ENCODE measurements at places on chromosomes 5 and 9. TPM values are rescaled to one million over a fixed set of nuclear protein-coding genes. Genes with fewer than 3 reads are reported as not detected.

Gene BARX1
- total RNA-seq, result 0.29 TPM

Gene DNAI1
- total RNA-seq, result 2.7 TPM

Gene KCNT1
- total RNA-seq, result 0.43 TPM

Gene CDHR2
- total RNA-seq, result 0.85 TPM

Gene SLC22A4
- 0.39 TPM for total RNA-seq

Gene C5orf52
- total RNA-seq, result not detected

Gene WDR38
- total RNA-seq, result not detected

Gene ISOC1
- total RNA-seq, result 20.2 TPM

Gene LMAN2
- total RNA-seq, result 48.3 TPM

Gene NEUROG1
- 1.7 TPM for total RNA-seq

Gene EFCAB9
- 0.32 TPM for total RNA-seq

Gene COL23A1
- total RNA-seq, result 4.2 TPM

Gene IL5
- 0.66 TPM for total RNA-seq

Gene PCDHA3
- total RNA-seq, result 1.6 TPM

Gene MTX3
- 16.5 TPM for total RNA-seq

Gene STC2
- 2.3 TPM for total RNA-seq

Gene TLX3
- not detected for total RNA-seq

Gene NOXA1
- total RNA-seq, result 0.15 TPM

Gene PCDHGB3
- 2.3 TPM for total RNA-seq

Gene RPL12
- 2,271 TPM for total RNA-seq
